Common myeloid progenitor, CD34-positive (primary cell): ENCODE measurements at places on chromosomes 13 and 19.
A peak's percentile ranks its signal among the peaks of the same experiment; 100 is the strongest.

GRCh38 chr19:50449236-50449899, 16.7 kb downstream of the MYBPC2 start:
- DNase-seq: no peak

GRCh38 chr19:35342430-35342829, 5.3 kb upstream of the FFAR1 start:
- DNase-seq: no peak

- no peak for DNase-seq
Measured at GRCh38 chr13:112131713-112132113, 64.8 kb downstream of the SOX1 start.

- no peak for DNase-seq
Measured at GRCh38 chr19:50967929-50968715, 1.3 kb downstream of the KLK6 start.

DNA sequence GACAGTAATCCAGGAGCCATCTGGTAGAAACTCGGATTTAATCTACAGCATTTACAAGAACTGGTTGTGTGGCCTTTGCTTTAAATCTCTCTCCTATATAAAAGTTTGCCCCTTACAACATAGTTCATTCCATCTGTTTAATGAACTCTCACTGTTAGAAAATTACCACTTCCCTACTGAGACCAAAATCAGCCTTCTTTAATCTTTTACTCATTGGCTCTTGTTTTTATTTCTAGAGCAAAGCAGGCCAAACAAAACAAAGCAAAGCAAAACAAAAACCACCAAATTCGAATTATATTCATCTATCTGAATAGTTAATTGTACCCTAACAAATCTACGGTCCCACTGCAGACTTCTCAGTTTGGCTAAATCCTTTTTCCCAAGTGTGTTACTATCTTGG, 127.0 kb downstream of the UGGT2 start:
- DNase-seq: no peak

- no peak for DNase-seq
Measured at GRCh38 chr13:111186305-111186935, 71.3 kb downstream of the ARHGEF7 start.

DNA sequence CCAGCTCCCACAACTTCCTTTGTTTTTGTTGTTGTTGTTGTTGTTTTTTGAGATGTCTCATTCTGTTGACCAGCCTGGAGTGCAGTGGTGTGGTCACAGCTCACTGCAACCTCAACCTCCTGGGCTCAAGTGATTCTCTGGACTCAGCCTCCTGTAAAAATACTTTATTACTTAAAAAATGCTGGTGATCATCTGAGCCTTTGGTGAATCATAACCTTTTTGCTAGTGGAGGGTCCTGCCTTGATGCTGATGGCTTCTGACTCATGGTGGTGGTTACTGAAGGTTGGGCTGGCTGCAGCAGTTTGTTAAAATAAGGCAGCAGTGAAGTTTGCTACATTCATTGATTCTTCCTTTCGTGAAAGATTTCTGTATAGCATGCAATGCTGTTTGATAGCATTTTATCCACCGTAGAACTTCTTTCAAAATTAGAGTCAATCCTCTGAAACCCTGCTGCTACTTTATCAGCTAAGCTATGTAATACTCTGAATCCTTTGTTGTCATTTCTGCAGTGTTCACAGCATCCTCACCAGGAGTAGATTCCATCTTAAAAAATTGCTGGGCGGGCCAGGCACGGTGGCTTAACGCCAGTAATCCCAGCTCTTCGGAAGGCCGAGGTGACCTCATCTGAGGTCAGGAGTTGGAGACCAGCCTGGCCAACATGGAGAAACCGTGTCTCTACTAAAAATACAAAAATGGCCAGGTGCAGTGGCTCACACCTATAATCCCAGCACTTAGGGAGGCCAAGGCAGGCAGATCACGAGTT, 18.0 kb downstream of the ARHGAP35 start:
- DNase-seq: no peak

- DNase-seq: no peak
Measured at GRCh38 chr13:106996867-106997618, 429.1 kb upstream of the ARGLU1 start.

DNA sequence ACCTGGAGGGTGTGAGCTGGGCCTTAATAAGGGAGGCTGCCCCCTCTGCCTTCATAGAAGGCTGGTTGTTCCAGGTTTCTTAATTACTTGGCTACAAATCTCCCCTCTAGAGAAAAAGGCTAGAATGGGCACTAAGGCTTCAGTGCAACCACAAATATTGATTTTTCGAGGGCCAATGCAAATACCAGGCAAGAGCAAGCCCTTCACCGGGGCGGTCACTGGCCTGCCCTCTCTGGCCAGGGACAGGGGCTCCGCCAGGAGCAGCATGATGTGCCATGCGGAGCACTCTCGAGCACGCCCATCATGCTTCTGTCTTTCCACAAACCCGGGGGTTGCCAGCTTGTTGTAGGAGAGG, 127.8 kb upstream of the SPACA7 start:
- no peak for DNase-seq

GRCh38 chr13:99275093-99275469, 16.9 kb upstream of the GPR18 start:
- DNase-seq: no peak

DNA sequence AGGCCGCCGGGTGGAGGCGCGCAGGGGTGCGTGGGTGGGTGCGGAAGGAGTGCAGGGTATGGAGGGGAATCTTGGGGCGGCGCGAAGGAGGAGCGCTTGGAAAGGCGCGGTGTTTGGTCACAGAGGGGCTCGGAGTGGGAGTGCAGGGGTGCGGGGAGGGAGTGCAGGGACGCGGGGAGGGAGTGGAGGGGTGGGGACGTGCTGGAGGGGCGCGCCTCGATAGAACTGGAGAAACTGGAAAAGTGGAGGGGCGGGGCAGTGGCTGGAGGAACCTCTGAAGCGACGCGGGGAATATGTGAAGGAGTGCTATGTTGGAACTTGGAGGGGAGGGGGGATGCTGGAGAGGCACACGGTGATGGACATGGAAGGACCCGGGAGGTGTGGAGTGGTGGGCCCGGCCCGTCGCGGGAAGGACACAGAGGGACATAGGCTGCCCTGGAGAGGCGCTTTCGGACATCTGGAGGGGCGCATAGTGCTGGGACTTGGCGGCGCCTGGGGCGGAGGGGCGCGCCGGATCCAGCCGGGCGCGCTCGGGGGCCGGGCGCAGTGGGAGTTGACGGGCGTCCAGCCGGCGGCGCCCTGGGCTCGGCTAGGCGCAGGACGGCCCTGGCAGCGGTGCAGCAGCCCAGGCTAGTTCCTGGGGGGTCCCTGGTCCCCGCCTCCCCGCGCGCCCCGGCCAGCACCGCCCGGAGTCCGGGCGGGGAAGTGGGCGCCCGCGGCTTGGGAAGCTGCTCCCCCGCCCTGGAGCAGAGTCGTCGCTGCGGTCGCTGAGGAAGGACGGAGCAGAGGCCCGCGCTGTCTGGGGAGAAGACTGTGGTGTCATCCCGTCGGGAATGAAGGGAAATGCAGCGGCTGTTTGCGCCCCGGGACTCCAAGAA, 20.8 kb upstream of the SGCG start:
- no peak for DNase-seq

- no peak for DNase-seq
Measured at GRCh38 chr19:11168568-11168967, 13.0 kb upstream of the SPC24 start.

GRCh38 chr19:7914598-7915045, at the start of gene TGFBR3L:
TSS of gene TGFBR3L (plus strand) at chr19:7914830.
- no peak for DNase-seq

GRCh38 chr13:47117268-47117667, 220.4 kb upstream of the HTR2A start:
- DNase-seq: peak; percentile 36

- DNase-seq: peak; percentile 8
Measured at GRCh38 chr13:45501175-45501526, 36.4 kb downstream of the COG3 start.

DNA sequence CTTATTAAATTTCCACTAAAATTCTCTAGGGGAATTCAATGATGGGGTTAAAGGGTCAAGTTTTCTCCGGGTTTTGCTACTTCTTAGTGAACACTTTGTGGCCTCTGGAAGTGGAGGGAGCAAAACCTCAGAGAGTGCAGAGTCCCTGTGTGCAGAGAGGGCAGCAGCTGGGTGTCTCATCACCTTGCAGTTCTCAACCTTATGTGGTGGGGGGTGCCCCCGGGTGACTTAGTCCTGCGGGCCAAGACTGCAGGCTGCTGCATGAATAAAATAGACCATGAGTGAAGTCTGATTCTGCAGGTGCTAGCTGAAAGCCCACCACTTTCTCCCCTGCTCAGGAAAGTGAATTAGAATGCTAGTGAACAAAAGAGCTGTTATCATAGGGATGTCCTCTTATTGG, 191.6 kb downstream of the DLEU7 start:
- DNase-seq: no peak

DNA sequence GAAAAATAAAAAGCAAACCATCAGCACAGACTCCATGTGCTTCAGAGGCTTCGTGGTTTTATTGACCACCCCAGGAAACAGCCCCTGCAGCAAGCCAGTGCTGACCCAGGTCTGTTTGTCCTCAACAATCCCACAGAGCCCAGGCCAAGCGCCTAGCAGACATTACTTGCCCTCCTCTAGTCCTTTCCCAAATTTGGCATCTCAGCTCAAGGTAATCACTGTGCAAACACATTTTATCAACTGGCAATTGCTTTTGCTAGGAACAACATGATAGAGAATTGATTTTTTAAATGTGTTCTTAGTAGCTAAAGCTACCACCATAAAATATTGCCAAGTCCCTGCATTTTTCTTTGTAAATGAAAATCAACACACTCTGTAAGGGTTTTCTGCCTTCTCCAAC, 121.8 kb downstream of the STOML3 start:
- DNase-seq: no peak
